Activated CD8-positive, alpha-beta memory T cell treated with anti-CD3 and anti-CD28 coated beads, Interleukin-2, amount 50 U/mL, for 4 hours (primary cell): ENCODE measurements at places on chromosomes 7 and 10.

DNA sequence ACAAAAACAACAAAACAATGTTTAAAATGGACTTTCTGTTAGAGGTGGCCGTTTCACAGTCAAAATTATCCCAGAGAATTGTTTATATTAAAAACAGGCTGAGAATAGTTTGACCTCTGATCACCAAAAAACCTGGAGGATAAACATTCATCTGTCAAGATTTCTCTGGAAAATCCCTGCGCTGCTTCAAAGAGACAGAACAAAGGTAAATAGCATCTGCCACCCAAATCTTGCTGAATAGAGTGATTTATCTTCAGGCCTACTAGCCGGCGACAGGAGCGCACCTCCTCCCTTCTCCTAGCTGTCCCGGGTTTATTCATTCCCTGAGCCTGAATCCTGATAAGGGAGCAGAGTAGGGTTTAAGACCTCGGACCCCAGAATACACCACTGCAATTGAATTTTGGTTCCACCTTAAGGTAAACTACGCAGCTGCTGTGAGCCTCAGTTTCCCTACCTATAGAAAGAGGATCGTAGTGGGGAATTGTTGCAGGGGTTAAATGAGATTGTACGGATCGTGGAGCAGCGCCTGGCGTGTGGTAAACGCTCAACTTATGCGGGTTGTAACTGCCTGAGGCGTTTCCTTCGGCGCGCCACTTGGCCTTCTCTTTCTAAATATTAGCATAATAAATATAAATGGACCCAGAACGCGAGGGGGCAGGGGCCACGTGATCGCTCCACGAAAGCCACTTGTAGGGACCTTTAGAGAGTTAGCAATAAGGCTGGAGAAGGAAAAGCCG lies 498 bp upstream of the ST7 start:
- DNase-seq = no peak

DNA sequence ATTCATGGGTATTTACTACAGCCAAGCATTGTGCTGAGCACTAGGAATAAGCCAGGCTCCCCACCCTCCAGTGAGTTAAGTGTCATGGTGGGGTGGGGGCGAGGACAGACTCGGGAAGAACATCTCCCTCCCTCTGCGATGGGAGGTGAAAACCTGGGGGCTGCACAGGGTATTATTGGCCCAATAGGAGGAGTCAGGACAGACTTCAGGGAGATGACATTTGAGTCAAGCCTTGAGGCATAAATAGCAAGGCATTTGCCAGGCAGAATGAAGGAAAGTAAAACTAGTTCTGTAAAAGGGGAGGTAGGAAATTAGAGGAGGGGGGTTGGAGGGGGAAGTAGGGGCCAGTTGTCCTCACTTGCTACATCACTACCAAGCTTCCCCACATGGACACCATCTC lies 18.9 kb downstream of the NKX2-3 start:
- DNase-seq = no peak

- no peak for DNase-seq
Measured at GRCh38 chr7:54330216-54330800, 211.9 kb upstream of the VSTM2A start.

GRCh38 chr7:8221567-8221966 lies 40.4 kb downstream of the ICA1 start:
- DNase-seq = no peak

DNA sequence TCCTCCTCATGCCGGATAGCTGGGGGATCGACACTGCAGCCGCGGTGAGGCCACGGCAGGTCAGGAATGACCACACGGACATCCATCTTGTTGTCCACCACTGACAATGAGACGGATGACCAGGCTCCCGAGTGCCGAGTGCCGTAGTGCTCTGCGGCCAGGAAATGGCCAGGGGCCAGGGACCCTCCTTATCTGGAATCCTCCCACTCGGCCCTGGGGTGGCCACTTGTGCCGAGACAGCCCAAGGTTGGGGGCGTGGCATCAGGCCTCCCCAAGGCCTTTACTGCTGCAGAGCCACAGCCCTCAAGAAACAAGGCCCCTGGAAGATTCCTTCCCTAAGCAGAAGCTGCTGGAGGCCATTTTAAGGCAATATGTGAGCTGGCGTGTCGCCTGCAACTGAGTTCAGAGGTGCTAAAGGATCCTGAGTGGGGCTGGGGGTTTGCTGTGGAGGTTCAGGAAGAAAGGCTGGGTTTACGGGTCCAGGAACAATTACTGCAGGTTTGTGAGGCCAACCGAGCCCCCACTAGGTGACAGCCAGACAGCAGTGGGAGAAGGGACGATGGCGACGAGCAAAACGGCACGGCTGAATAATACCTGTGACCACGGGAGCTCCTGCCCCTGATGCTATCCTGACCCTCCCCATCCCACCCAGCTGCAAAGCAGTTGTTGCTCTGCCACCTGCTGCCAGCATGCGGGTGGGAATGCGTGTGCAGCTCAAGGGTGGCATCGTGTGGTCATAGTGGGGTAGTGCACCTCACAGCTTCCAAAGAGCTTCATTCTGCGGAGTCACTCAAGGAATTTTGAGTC lies 31.6 kb upstream of the LEP start:
- DNase-seq = peak; percentile 67

DNA sequence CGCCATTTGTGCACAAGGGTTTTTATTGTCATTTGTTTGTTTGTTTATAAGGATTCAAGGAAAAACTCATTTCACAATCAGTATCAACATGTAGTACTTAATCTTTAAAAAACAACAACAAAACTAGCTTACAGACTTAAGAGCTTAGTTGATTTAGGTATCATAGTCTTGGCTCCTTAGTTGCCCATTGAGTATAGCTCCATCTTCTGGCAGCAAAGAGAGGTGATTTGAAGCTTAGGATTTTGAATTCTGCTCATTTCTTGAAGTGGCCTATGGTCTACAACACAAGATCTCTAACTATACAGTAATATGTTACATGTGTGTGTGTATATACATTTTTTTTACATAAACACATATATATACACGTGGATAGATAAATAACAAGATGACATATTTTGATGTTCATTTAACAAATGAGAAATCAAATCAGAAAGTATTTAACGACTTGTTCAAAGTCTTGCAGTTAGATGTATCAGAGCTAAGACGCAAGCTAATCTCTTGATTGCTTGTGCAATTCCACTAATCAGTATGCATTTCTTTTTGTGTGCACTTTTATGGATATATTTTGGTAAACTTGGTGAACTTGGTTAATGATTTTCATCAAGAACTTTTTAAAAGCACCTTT lies 307.3 kb downstream of the CAMK1D start:
- no peak for DNase-seq

DNA sequence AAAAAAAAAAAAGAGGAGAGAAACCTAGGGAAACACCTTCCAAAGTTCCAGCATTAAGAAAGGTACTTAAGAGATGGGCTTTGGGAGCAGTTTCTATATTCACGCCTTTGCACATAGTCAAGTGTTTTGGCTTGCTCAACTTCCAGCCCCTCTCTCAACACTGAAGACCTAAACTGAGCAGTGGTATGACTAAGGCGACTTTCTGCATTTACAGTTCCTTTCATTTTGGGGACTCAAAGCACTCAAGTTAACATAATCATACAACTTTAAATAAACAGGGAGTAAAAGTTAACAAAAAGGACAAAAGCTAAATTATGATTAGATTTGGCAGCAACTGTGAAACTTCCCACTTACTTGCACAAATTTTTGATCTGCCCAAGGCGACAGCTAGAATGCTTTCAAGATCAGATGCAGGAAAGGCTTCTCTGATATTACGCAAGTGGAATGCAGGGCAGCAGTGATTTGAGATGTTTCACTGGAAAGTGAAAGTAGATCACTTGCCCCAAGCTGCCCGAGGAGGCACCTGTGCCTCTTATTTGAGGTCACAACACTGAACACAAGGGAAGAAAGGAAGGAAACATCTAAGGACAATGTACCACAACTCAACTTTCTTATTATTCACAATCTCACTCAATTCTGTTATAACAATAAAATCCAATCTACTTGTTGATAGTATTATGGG lies 199.5 kb downstream of the SKAP2 start:
- DNase-seq = peak; percentile 25
